ENCODE measurements at places on chromosomes 1 and 21. TPM values are rescaled to one million over a fixed set of nuclear protein-coding genes. Genes with fewer than 3 reads are reported as not detected.

Gene SOAT1
- total RNA-seq = 31.2 TPM

Gene SYCP1
- total RNA-seq = not detected

Gene ZNF683
- total RNA-seq = not detected

Gene TNFRSF25
- 2.8 TPM for total RNA-seq

Gene SLC25A44
- 15.9 TPM for total RNA-seq

Gene SH2D5
- 2.1 TPM for total RNA-seq

Gene MYBPH
- not detected for total RNA-seq

Gene TSPAN2
- not detected for total RNA-seq

Gene CD247
- not detected for total RNA-seq

Gene OLIG1
- total RNA-seq = not detected

Gene PEAR1
- 5.0 TPM for total RNA-seq

Data from hair follicle dermal papilla cell (primary cell).